Activated CD4-positive, alpha-beta T cell treated with anti-CD3 and anti-CD28 coated beads, Interleukin-10, Interleukin-2, amounts not matched to agents 100 ng/mL and 50 ng/mL, durations not matched to agents 16 hours and 8 hours (primary cell): ENCODE measurements at places on chromosomes 5 and 9.

DNA sequence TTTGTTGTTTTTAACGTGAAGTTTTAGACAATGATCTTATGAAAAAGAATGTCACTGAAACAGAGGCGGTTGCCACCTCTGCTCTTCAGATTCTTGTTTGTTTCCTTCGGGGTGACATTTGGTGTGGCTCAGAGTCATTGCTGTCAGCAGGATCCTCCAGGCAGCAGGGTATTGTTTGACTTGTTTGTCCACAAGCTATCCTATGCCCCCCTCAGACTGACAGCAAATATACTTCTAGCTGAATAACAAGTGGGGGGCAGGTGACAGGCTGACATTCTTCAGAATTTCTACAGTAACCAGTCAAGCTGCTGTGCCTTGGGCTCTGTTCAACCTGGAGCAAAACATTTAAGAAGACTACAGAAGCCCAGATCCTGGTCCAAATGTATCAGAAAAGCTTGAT is 383.3 kb downstream of the YTHDC2 start:
- no peak for DNase-seq

GRCh38 chr5:132052520-132052919 is 7.9 kb upstream of the IL3 start:
- DNase-seq: no peak

- DNase-seq: no peak
These were observed 544 bp downstream of the FNBP1 start for GRCh38 chr9:130042406-130042884.

- DNase-seq: peak; percentile 41
These were observed 802 bp downstream of the ITGA2 start for GRCh38 chr5:52989781-52990527.

- no peak for DNase-seq
These were observed 236.8 kb downstream of the ACTL7B start for GRCh38 chr9:108618906-108619550.

GRCh38 chr9:6354072-6354686 is 26.0 kb downstream of the TPD52L3 start:
- peak; percentile 75 for DNase-seq

DNA sequence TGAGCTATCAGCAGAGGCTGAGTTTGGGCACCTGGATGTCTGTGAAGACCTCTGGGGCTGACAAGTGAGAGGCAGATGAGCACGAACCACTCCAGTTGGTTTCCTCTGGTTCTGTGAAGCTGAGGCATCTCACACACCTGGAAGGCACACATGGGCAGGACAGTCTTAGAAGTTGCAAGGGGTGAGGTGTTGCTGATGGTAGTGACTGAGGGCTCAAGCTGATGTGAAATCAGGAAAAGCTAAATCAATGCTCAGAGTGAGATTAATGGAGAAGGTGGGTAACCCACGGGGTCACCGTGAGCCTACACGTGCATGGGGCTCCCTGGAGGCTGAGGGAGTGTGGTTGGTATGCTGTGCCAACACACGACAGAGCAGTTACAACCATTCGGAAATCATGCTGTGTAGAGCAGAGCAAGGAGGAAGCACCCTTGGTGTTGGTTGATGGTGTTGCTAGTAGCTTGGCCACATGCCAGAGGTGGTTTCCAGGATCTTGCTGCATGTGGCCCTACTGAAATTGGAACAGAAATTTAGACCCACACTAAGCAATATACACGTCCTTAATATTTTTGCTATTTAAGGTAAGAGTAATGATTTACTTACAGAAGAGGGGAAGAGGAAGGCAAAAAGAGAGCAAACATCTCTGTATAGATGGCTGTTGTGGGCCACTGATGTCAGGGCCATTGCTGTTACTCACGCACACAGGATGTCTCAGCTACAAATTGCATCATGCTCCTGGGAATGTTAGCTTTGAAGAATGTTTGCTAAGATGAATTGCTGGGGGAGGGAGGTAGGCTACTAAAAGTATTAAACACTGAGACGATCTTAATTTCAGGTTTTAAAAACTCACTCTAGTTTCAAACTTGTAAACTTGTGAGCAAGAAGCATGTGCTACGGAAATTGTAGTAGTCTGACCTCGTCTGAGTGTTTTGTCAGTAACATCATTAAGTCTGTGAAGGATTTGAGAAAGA is 170.5 kb downstream of the ARHGEF28 start:
- peak; percentile 3 for DNase-seq
